Activated CD4-positive, alpha-beta memory T cell treated with anti-CD3 and anti-CD28 coated beads, Interleukin-2, amount 10 ng/mL, durations not matched to agents 7 days and 5 days (primary cell): ENCODE measurements at places on chromosomes 1 and 21.
A peak's percentile ranks its signal among the peaks of the same experiment; 100 is the strongest.

GRCh38 chr1:7387053-7387927 lies 383.8 kb upstream of the VAMP3 start:
- no peak overlapping the region for H3K4me3 ChIP-seq
- H3K27ac ChIP-seq, result no peak overlapping the region
- no peak for DNase-seq
- no peaks in the 10 kb centered on the region for H3K4me1 ChIP-seq

- no peaks in the 10 kb centered on the region for H3K27me3 ChIP-seq
- H3K4me3 ChIP-seq, result no peak overlapping the region
- peak; percentile 49 for DNase-seq
- peak overlapping the region; percentile 79 for H3K27ac ChIP-seq
- H3K36me3 ChIP-seq, result peaks cover 24% of the 10 kb centered on the region
Observed at GRCh38 chr21:34989337-34990151, 59.6 kb downstream of the RUNX1 start.

- no peak overlapping the region for H3K4me3 ChIP-seq
- peaks cover 6% of the 10 kb centered on the region for H3K27me3 ChIP-seq
- no peaks in the 10 kb centered on the region for H3K36me3 ChIP-seq
- no peak for DNase-seq
Observed at GRCh38 chr1:8040586-8040985, 14.5 kb upstream of the ERRFI1 start.

- no peak for DNase-seq
- H3K36me3 ChIP-seq, result no peaks in the 10 kb centered on the region
- no peak overlapping the region for H3K27ac ChIP-seq
- no peaks in the 10 kb centered on the region for H3K4me1 ChIP-seq
Observed at GRCh38 chr1:86061551-86061990, 95.0 kb downstream of the COL24A1 start.

- H3K27ac ChIP-seq, result no peak overlapping the region
- H3K36me3 ChIP-seq, result no peaks in the 10 kb centered on the region
- H3K27me3 ChIP-seq, result no peaks in the 10 kb centered on the region
- no peak overlapping the region for H3K4me3 ChIP-seq
- no peak for DNase-seq
- peaks cover 3% of the 10 kb centered on the region for H3K4me1 ChIP-seq
Observed at GRCh38 chr1:43587594-43587993, 56.9 kb downstream of the PTPRF start.

DNA sequence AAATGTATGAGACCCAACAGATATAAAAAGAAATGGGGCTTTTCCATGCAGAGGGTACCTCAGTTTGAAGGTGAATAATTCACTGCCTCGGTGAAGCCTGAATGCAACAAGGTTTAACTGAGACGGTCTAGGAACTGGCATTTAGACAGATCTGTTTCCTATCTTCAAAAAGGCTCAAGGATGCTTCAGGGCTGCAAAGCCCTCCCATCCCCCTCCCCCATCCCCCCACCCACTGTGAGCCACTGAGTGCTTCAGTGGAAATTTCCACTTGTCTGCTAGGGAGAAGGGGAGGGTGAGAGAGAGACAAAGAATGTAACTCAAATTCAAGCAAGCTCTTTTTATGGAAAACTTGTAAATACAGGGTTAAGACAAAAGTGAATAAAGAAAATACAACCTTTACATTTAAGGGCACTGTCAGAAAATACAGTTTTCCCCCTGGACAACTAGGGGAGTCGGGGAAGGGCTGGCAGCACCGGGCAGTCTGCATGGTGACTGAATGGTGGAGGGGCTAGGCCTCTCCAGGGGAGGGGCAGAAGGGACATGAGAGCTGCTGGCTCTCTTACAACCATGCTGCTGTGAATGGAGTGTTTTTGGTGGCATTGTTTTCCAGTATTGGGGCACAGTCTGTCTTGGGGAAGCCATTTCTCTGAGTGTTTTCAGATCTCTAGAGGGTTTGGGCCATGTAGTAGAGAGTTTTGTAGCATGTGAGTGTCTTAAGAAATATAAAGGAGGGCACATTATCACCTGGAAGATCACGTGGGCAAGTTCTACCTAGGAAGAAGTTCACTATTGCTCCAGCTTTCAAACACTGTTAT lies 56.7 kb downstream of the MRPS6 start:
- no peaks in the 10 kb centered on the region for H3K27me3 ChIP-seq
- no peak for DNase-seq
- peaks cover 80% of the 10 kb centered on the region for H3K36me3 ChIP-seq
- no peak overlapping the region for H3K4me3 ChIP-seq
- peaks cover 50% of the 10 kb centered on the region for H3K4me1 ChIP-seq

DNA sequence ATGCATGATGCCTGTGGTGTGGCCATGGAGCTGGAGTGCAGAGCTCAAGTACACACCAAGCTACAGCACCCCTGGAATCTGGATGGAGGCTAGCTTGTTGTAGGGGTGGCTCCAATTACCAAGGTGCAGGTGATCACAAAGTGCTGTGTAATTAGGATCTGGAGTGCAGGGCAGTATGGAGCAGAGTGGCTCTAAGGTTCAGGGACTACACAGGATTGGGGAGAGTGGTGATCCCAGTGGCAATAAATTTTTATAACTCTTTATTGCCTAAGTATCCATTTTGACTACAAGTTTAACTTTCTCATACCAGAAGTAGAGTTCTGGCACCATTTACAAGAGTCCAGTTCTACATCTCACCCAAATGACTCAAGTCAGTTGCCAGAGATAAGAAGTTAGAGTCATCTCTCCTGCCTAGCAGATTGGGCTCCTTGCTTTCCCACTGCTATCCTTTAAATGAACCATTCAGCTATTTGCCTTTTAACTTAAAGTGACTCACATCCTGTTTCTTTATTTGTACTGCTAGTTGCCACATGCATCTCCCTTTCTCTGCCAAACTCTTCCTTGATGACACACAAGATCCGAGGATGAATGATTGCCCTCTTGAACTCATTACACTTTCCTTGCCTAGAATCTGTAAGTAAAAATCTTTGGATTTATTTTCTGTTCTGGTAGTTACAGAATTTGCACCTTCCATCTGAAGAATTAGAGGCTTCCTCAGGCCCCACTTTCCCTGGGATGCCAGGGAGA lies 427.2 kb downstream of the KCNT2 start:
- no peaks in the 10 kb centered on the region for H3K27me3 ChIP-seq
- H3K4me3 ChIP-seq, result no peak overlapping the region
- H3K27ac ChIP-seq, result no peak overlapping the region
- no peaks in the 10 kb centered on the region for H3K4me1 ChIP-seq
